Fibroblast of the aortic adventitia (primary cell): ENCODE measurements at places on chromosomes 13 and 19.
A peak's percentile ranks its signal among the peaks of the same experiment; 100 is the strongest.

- no peak for DNase-seq
These were observed 20.5 kb downstream of the ELL start for GRCh38 chr19:18501351-18501750.

- DNase-seq: peak; percentile 30
These were observed 5.3 kb downstream of the NCAN start for GRCh38 chr19:19217099-19217498.

DNA sequence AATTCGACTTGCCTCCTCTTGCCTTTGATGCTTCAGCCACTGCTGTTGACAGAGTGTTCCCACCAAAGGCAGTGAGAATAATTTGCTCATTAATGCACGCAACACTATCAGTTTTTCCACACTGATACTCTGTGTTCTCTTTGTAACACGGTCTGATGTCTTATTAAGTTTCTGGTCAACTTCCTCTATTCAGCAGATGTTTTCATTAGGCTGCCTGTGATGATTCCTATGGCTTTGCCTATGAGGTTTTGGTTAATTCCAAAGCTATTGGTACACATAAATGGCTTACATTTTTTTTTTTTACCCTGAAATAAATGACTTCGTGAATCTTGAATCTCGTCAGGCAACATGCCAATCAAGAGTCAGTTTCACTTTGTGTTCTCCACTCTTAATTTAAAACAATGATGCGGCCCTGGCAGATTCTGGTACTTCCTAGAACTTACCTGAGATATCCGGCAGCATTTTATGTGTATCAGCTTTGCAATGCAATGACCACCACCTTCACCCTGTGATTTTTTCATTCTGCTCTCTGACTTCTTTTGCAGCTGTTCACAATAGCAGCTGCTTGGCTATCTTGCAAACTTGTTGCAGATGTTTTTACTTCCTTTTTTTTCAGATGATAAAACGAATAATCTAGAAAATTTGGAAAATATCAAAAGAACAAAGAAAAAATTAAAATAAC lies 27.5 kb upstream of the KL start:
- DNase-seq: peak; percentile 4

- no peak for DNase-seq
These were observed 1.3 kb upstream of the GJB2 start for GRCh38 chr13:20193907-20194631.

GRCh38 chr19:4707956-4708650 lies 15.5 kb downstream of the DPP9 start:
- DNase-seq: peak; percentile 41

DNA sequence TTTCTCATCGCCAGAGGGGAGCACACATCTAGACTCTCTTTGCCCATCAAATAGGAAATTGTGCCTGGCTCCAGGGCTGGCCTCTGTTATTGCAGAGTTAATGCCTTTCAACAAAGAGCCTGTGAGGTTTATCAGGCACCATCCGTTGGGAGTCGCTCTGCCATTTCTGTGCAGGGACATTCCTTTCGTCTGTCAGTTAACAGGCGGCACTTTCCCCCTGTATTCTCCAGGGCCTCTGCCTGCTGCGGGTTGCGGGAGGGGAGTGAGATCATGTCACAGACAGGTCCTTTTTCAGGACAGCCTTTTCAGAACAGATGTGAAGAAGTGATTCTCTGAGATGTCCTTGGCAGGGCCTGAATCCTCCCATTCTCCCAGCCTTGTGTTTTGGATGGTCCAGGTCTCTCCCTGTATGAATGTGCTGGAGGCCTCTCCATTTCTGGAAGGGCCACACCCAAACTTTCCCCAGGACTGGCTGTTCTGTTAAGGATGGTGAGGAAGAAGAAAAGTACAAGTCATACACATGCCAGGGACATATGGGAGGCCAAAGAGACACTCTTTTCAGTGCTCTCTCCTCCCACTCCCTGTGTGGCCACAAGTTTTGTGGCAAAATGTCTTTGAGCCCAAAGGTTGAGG lies 14.9 kb downstream of the SERP2 start:
- DNase-seq: no peak

GRCh38 chr19:7763696-7764095 lies 653 bp downstream of the CLEC4M start:
- no peak for DNase-seq

DNA sequence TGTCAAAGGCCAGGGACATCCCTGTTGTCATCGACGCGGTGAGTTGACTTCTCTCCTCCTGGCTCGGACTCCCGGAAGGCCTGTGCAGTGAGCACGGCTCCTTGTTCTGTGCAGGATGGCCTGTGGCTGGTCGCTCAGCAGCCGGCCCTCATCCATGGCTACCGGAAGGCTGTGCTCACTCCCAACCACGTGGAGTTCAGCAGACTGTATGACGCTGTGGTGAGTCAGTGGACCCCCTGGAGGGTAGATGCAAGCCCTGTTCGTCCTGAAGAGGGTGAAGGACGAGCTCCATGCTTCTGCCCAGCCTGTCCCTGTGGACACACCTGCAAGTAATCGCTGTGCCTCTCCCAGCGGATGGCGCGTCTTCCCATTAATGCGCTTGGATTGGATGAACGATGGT lies 19.2 kb downstream of the NAXD start:
- DNase-seq: no peak

DNA sequence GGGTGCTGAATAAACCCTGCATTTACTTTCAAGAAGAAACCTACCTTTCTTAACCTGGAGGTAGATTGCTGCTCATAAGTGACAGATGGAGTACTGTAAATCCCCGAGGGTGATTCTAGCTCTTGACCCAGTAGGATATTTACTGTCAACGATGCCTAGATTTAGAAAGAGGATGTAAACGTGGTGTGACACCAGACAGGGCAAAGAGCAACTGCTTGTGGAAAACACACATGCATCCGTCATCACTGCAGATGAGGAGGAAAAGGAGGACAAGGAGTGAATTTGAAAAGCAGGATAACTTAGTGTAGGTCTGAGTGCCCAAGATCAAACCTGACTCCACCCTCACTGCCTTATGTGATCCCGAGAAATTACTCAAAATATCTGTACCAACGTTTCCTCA lies 9.8 kb upstream of the CLN5 start:
- DNase-seq: no peak

DNA sequence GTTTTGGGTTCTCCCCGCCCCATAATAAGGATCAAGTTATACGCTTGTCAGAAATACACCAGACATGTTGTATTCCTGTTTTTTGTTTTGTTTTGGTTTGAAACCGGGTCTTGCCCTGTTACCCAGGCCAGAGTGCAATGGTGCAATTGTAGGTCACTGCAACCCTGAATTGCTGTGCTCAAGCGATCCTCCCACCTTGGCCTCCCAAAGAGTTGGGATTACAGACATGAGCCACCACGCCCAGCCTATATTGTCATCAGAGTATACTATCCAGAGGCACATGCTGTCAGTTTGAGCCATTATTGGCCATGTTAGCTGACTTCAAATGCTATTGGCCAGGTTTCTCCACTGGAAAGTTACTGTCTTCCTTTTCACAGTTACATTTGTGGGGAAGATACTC lies 9.8 kb downstream of the SAFB start:
- no peak for DNase-seq

GRCh38 chr13:46116653-46117502 lies 12.0 kb upstream of the CPB2 start:
- no peak for DNase-seq

DNA sequence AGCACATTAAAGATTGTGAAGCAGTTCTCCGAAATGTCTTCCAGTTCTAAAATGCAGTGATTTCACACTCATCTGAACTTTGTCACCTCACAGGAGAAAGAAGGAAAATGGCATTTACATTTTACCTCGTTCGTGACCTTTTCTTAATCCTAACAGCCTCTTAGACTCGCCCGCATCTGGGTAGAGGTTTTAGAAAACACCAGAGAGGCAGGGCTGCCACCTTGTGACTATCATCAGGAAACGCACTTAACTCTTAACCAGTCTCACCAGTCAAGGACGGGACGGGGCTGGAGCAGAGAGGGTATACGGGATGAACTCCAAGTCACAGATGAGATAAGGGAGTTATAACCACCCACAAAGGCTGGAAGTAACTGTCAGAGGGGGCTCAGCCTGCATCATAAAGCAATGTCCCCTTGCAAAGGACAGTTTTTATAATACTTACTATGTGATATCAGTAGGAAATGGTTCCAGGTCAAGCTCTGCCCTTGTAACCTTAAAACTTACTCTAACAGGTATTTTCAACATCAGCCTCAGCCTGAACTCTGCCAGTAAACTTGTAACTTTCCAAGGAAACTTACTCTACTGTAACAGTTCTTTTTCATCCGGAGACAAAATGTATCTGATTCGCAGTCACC lies 8.6 kb upstream of the CEACAM6 start:
- DNase-seq: peak; percentile 57

GRCh38 chr19:48833977-48834376 lies 2.3 kb downstream of the HSD17B14 start:
- no peak for DNase-seq

GRCh38 chr13:72740015-72740414 lies 12.3 kb downstream of the BORA start:
- no peak for DNase-seq

GRCh38 chr13:38950987-38951386 lies 39.6 kb downstream of the STOML3 start:
- no peak for DNase-seq

DNA sequence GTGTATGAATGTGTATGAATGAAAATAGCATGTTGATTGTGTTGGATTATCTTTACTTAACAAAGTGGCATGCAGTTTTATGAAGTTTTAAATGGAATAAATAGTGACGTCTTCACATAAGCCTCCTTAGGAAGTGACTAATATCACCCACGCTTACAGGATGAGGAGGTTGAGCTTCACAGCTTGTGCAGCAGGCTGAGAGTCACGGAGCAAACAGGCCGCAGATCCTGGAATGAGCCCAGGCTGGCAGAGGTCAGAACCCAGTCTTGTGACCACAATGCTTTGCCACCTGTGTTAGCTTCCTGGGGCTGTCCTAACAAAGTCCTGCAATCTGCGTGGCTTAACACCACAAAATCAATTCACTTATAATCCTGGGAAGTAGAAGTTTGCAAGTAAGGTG lies 20.8 kb downstream of the LAIR2 start:
- DNase-seq: no peak

GRCh38 chr19:51560339-51560738 lies 10.7 kb upstream of the ZNF175 start:
- no peak for DNase-seq

DNA sequence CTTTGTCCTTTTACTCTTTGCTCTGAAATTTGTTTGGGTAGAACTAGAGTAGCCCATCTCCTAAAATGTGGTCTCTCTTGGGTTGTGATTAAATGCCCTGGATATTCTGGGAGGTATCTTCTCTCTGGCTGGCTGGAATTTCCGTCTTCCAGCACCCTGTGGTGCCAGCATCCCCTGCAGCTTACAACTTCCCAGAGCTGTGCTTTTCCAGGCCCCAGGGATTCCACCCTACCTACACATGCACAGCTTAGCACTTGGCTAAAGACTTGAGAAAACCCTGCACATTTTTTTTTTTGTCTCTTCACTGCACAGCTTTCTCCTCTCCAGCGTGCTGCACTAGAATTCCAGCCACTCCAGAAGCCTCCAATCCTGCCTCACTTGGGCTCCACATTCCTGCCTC lies 334.7 kb downstream of the IRS2 start:
- no peak for DNase-seq

DNA sequence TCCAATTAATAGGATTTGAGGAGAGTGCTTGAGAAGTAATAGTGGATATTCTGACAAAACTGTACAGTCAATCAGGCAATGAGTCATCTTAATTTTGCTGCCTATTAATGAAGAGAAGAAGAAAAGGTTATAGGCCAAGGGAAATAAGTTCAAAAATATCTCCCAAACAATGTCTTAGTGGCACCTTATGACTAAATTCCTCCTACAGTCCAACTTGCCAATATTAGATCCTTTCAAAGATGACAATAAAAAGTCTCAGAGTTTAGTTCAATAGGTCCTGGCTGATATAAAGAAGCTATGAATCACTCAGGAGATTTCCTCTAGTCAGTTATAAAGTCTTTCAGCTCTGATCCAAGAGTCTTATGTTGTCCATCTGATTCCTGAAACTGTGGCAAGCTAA lies 27.9 kb downstream of the UGGT2 start:
- DNase-seq: peak; percentile 15

DNA sequence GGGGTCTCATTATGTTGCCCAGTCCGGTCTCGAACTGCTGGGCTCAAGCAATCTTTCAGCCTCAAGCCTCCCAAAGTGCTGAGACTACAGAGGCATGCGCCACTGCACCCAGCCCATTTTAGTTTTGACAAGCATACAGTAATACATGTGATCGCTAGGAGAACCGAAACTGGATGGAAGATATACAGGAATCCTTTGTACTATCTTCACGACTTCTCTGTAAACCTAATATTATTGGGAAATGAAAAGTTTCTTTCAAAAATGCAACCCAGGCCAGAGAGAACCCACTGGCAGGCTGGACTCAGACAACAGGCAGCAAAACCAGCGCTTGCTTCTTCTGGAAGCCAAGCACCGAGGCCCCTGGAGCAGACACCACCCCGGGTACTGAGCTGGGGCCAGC lies 9.4 kb downstream of the C19orf12 start:
- DNase-seq: no peak

DNA sequence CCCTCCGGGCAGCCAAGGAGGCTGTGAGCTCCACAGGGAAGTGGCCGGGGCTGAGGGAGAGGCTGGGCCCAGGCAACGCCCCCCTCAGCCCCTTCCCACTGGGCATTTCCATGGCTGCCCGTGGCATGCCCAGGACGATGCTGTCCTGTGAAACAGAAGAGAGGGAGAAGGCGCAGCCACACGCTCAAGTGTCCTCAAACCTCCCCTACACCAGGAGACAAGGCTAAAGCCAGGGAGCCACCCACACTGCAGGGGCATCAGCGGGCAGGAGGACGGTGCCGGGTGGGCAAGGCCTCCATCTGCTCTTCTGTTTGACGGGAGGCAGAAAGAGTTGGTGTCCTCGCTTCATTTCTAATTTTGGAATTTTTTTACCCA lies 14.2 kb upstream of the PROZ start:
- no peak for DNase-seq

- DNase-seq: no peak
These were observed 1.4 kb downstream of the ASPDH start for GRCh38 chr19:50512112-50512998.

- no peak for DNase-seq
These were observed 790 bp upstream of the SUGT1 start for GRCh38 chr13:52651897-52652195.

DNA sequence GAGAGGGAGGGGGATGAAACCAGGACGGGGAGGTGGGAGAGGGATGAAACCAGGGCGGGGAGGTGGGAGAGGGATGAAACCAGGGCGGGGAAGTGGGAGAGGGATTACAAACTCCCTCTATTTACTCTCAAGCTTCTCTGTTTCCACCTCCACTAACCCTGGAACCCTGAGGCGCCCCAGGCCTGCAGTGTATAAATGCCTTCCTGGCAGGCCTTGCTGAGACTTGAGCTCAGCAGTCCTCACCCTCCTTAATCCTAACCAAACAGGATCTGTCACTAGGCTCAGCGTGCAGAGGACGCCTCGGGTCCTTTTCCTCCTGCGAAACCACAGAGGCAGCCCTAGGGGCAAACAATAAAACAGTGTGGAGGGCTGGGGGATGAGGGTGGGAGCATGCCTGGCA lies 32.1 kb upstream of the OR1M1 start:
- DNase-seq: no peak
